ENCODE measurements at places on chromosomes 1 and 21. TPM values are rescaled to one million over a fixed set of nuclear protein-coding genes. Genes with fewer than 3 reads are reported as not detected.

OPRD1 gene
- not detected for total RNA-seq

- no peak for DNase-seq
These were observed 94.8 kb upstream of the PRMT6 start for GRCh38 chr1:106961646-106962045.

- no peak for DNase-seq
These were observed 6.6 kb downstream of the KIAA2013 start for GRCh38 chr1:11919621-11920020.

KCNK2 gene
- total RNA-seq, result 0.08 TPM

DNA sequence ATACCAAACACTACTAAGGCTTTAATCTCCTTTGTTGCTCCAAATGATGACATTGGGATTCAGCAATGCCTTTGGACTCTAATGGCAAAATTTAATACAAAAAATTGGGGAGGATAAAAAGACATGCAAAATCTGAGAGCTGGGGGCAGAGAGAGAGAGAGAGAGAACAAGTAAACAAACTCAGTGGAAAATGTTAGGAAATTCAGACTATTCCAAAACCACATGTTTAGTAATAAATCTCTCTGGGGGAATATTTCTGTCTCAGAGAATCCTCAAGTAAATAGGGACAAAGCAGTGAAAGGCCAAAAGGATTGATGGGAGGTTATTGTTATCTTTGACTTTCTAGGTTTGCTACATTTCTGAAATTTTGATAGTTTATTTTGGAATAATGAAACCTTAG, 65.7 kb downstream of the PLA2G4A start:
- DNase-seq, result no peak

GRCh38 chr1:182120411-182121258, 59.1 kb upstream of the ZNF648 start:
- peak; percentile 31 for DNase-seq

DNA sequence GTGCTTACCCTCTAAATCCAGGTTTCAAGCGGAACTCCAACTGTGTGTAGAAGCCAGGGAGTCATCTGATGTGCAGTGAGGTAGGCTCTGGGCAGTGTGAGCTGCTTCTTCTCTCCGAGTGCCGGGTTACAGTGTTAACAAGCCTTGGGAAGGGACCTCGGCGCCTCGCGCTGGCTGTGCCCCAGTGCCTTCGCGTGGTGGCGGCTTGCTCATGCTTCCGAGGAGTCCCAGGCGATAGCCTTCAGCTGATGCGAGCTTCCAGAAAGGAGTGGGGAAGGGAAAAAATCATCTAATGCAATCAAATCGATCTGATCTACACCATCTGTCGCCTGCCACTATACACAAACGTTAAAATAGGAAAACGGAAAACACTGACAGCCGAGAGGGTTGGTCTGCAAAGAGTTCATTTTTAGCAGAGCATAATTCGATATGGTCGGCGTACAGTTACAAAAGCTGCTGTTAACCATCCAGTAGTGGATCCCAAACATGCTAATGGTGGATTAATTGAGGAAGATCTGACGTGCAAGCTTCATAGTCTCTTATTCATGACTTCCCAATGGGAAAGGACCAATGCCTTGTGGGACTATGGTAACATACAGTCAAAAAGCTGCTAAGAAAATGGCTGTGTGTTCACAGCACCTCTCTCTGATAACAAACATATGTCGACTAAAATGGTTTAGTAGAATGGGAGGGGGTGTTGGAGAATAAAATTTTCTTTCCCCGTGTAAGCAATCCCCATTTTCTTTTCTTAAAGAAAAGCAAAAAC, 128.7 kb upstream of the DPYD start:
- DNase-seq, result no peak

C1orf53 gene
- total RNA-seq, result 7.8 TPM

NRAS gene
- 7.6 TPM for total RNA-seq

Measured in left ventricle myocardium inferior (tissue), 1 donor.